ENCODE measurements at places on chromosomes 1 and 21.

- no peak for DNase-seq
Measured at GRCh38 chr1:5909576-5910275, 82.5 kb downstream of the NPHP4 start.

DNA sequence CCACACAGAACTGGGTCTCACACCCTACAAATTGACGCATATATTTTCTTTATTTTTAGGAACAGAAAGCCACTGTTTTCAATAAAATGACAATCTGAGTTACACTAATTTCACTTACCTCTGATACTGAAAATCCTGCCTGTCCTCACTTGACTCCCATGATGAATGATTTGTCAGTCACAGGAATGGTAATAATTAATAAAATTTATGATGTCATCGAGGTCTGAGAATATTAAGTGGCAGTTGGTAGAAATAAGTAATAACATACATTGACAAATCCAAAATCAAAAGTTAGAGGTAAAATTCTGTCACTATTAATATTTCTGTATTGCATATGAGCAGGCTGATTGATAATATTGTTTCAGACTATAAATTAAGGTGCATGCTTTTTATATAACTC is 418.7 kb upstream of the RGS18 start:
- no peak for DNase-seq

- no peak for DNase-seq
Measured at GRCh38 chr1:179921981-179922872, 32.4 kb upstream of the CEP350 start.

DNA sequence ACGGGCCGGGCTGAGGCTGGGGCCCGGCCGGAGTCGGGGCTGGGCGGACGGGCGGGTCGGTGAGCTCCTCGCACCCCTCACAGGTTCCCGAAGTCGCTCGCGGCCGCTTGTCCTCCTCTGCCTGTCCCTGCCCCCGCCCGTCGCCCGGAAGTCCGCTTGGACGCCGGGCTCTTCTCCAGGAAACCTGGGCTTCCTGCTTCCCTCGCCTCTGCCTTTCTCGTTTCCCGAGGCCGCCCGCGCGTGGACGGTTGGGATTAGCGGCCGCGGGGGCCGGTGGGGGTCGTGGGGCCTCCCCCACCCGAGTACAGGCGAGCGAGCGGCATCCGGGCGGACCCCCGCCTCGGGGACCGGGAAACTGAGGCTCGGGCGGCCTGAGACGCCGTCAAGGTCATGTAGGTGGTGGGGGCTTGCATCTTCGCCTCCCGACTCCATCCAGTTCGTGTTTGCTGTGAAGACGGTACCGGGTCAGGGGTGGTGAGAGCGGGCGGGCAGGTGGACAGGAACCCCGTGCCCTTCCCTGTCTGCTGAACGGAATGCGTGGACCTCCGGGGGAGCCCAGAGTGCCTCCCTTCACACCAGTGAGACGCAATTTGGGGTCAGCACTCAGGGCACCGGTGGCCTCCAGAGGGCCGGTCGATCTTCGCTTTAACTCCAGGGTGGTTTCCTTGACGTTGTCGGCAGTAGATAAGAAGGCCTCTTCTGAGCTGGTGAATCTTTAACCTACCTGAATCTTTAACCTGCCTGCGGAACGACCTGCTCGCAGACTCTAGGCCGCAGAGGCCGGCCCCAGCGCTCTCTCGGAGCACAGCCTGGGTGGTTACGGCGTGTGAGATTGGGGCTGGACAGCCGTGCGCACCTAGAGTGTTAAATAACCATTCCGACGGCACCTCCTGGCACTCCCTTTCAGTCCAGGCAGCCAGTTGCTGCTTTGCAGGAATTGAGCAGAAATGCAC is 686 bp downstream of the ARF1 start:
- DNase-seq = peak; percentile 52

GRCh38 chr21:41481191-41481590 is 26.8 kb downstream of the TMPRSS2 start:
- no peak for DNase-seq

- no peak for DNase-seq
Measured at GRCh38 chr1:156033011-156033410, 12.3 kb upstream of the SSR2 start.

- DNase-seq = no peak
Measured at GRCh38 chr1:41103766-41104165, 82.2 kb upstream of the SLFNL1 start.

- DNase-seq = no peak
Measured at GRCh38 chr1:15311880-15312279, 64.9 kb downstream of the FHAD1 start.

DNA sequence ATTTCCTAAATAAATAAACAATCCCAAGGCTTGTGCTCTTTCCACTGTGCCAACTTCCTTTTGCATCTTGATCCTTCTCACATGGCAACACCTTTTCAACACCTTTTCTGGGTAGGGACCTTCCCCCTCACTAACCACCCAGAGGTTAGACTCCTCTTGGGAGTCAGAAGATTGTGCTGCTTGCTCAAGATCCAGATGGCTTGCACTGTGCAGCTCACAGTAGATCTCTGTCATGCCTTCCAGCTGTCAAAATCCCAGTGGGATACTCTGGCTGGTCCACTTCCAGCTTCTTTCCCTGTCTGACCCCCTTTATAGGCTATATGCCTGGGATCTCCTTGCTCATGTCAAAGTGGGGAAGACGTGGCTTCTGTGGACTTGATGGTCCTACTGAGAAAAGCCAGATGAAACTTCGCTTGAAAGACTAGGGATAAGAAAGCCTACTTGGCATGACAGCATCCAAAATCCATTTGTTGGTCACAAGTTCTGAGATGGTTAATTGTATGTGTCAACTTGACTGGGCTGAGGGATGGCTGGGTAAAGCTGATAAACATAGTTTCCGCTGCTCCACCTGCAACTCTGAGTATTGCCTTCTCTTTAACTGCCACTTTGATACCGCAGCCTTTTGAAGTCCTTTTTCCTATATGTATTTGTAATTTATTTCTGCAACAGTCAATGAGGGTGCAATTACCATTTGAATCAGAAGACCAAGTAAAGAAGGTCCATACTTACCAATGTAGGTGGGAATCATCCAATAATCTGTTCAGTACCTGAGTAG is 74.5 kb downstream of the S1PR1 start:
- no peak for DNase-seq

DNA sequence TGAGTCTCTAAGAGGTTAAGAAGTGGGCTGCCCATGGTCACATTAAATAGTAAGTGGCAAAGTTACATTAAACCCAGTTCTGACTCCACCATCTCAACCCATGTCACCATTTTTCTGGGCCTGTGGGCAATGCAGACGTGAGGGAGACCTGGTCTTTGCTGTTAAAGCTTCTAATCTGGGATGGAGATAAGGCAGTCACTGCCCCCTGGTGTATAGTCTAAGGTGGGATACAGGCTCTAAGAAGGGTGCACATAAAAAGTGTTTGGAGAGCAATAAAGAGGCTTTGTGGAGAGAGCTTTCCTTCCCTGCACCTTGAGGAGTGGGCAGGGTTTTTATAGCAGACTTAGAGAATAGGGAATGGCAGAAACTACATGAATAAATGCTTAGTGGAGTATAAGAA is 141.3 kb downstream of the ROR1 start:
- DNase-seq = peak; percentile 26

- no peak for DNase-seq
Measured at GRCh38 chr1:17565461-17566252, 26.2 kb downstream of the ARHGEF10L start.

GRCh38 chr1:86552376-86552775 is 5.5 kb downstream of the CLCA4 start:
- DNase-seq = no peak

DNA sequence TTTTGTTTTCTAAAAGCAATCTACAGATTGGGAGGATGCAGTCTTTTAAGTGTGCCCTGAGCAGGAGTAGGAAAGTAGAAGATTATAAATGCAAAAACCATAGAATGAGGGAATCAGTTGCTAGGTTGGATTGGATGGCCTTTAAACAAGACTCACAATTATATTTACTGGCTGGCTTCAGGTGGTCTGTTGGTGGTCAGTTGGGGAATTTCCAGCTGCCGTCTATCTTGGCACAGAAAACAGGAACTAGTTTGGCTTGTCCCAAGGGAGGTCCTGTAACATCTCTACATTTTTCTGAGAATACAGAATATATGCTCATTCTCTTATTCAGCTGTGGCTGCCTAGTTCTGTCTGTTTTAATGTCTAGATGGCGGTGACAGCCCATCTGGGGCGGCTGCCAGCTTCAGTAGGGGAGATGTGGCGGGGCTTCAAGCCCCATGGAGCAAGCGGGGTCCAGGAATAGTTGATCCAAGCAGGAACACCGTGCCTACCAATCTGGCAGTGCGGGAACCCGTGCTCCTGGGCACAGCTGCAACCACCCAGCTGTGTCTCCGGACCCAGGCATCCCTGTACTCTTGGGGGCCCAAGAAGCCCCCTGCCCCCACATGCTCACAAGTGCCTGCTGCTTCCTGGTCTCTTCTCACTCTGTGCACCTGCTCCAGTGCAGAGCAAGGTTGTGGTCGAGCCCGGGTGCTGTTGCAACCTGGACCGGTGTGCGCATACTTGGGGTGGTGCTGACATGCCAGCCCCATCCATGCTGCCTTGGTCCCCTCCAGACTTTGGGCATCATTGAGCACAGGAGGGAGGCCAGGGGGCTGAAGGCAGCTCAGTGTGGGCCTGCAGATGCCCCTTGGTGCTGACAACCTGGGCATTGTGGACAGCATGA is 1182.6 kb downstream of the AMY1C start:
- DNase-seq = no peak

- DNase-seq = no peak
Measured at GRCh38 chr21:45263534-45263933, 24.2 kb downstream of the POFUT2 start.

- no peak for DNase-seq
Measured at GRCh38 chr1:87673309-87673708, 344.6 kb downstream of the LMO4 start.

- no peak for DNase-seq
Measured at GRCh38 chr1:19505693-19506457, 20.5 kb upstream of the CAPZB start.

GRCh38 chr1:3610527-3611169 is 660 bp downstream of the MEGF6 start:
- DNase-seq = peak; percentile 42

DNA sequence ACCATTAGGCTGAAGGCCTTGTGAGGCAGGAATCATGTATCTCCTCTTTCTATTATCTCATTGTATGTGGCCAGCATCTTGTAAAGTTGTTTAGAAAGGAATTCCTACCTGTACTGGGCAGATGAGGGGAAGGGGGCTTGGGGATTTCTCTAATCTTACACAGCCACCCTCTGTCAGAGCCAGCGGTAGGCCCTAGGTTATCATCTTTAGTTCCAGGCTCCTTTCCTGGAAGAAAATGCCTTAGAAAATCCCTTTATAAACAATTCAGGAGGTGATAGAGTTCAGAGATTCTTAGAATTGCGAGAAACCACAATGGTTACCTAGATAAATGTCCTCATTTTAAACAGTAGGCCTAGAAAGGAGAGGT is 35.2 kb downstream of the DPT start:
- DNase-seq = no peak

DNA sequence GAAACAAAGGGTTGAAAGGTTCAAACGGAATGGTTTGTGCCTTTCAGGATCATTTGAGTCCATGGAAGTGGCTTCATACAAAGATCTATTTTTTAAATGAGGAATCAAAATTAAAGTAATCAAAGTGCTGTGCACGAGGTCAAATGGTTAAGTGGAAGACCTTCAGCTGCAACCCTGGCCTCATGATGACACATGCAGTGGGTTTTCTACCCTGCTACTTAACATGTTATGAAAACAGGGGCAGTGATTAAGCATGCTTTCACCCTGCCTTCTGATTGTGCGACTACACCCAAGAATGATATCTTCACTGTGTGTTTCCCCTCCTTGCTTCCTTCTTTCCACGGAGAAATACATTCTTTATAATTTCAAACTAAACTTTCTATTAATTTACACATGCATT is 604.2 kb downstream of the LRRIQ3 start:
- no peak for DNase-seq

GRCh38 chr1:73472810-73473209 is 725.2 kb downstream of the LRRIQ3 start:
- DNase-seq = no peak

GRCh38 chr1:7753641-7754040 is 17.5 kb upstream of the VAMP3 start:
- DNase-seq = no peak

- no peak for DNase-seq
Measured at GRCh38 chr1:36963006-36963405, 71.3 kb downstream of the GRIK3 start.

Measured in fibroblast of gingiva (primary cell).